ENCODE measurements at places on chromosomes 1 and 21.

- DNase-seq, result no peak
These were observed 1.7 kb upstream of the AURKAIP1 start for GRCh38 chr1:1376551-1377226.

GRCh38 chr1:2267051-2267830 is 39.1 kb downstream of the SKI start:
- no peak for DNase-seq

GRCh38 chr1:2174348-2175054 is 20.1 kb downstream of the FAAP20 start:
- peak; percentile 38 for DNase-seq

DNA sequence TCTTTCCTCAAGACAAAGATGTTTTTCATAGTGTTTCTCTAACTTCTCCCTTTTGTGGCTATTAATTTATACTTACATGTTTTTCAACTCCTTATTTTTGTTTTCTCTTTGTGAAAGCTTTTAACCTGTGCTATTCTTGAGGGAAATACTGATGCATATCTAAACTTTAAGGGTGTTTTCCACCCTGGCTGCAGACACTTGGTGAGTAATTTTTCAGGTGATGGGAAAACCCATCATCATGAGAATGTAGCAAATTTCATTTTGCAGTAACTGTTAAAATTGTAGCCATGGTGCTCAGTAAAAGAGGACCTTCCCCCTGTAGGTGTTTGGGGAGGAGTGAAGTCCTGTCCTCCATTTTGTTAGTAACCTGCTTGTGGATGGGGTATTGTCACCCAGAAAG is 124.2 kb downstream of the LIPI start:
- DNase-seq, result no peak

GRCh38 chr1:213250041-213250440 is 199.0 kb downstream of the RPS6KC1 start:
- no peak for DNase-seq

Measured in activated naive CD4-positive, alpha-beta T cell treated with Interleukin-2 at 50 U/mL for 16 hours (primary cell).